Stimulated activated CD4-positive, alpha-beta T cell treated with anti-CD3 and anti-CD28 coated beads, Interleukin-4, amount 100 ng/mL, for 24 hours (primary cell): ENCODE measurements at places on chromosomes 2 and 18.

GRCh38 chr2:41489638-41490037 lies 558.2 kb upstream of the PKDCC start:
- DNase-seq: no peak

DNA sequence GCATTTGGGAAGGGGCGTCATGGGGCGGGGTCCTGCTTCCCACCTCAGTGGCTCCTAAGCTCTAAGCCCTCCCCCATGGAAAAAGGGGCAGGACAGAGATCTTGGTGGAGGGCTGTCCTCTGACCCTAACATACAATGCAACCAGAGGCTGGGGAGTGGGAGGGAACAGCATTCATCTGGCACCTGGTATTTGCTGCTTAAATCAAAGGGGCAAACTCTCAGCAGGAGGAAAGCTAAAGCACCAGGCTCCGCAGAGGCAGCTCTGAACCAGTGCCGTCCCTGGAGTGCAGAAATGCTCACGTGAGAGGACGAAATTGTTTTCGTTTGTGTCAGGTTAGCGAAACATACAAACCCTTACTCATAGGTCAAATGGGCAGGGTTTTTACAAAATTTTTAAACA lies 92.7 kb upstream of the PXDN start:
- no peak for DNase-seq

DNA sequence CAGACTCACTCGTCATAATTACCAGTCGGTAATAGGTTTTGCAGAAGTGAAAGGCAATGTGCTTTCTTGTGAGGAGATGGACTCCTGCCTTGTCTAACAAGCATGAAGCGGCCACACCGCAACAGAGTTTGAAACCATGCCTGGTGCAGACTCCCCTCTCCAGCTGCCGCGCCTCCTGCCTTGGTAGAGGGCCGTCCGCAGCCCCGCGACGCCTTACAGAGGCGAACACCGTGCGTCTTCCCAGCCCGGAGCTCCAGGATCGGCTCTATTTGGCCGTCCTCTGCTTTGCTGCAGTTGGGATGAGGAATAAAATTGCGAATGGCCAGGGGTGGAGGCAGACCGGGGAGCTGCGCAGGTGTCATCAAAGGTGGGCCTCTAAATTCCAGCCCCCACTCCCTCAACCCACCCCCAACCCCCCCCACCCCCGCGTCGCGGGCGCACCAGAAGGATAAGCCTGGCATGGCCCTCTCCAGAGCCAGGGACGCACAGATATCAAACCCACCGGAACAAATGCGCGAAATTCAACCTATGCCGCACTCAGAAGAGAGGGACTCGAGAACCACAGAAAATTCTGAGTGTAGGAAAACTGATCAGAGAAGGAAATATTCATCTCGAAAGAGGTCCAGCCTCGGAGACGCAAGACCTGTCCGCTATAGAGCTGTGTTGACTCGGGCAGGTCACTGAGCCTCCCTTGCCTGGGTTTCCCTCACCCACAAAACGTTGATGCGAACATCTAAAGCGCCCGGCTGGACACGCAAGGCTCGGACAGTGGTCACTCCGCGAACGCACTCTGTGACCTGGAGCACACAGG lies 1.1 kb downstream of the TRABD2A start:
- no peak for DNase-seq

DNA sequence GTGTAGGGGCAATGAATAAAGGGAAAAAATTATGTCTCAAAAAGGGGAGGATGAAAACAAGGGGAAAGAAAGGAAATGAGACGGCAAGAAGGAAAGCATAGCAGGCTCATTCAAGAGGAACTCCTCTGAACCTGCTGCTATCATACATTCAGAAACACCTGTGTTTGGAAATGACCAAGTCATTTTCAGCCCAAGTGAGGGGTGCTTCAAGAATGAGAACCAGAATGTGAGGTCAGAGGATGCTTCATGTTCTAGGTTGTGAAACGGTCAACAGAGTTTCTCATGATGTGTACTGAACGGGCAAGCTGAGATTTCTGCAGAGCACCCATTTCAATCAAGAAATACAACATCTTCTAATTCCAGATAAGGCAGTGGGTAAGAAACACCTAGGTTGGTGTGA lies 1367.2 kb upstream of the CELF4 start:
- no peak for DNase-seq

- DNase-seq: no peak
These were observed 2.2 kb downstream of the RND3 start for GRCh38 chr2:150485114-150485870.

DNA sequence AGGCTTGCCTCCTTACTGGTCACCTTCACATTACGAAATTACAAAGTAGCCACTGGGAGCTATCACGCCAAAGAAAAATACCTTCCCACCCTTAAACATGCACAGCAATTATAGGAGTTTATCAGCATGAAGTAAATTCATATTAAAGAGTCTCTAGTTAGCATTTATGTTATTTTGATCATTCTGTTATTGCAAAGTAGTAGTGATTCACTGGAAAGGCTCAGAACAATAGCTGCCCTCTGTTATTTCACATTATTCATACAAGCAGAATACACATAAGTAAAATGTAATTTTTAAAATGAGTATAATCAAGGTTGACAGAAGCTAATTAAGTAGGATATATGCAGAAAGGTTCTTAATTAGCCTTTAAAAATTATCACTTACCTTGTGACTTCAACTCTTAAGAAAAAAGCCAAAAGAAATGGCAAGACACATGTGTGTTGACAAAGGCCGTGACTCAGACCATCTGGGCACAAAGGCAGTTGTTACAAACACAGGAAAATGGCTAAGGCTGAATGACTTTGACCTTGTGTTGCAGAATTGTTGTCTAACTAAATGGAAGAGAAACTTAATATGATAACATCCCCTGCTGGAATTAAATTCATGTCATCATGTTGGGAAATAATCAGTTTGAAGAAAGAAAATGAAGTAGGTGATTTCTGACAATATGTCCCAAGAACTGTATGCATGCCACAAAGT lies 108.3 kb downstream of the ARL6IP6 start:
- no peak for DNase-seq
